ENCODE measurements at places on chromosomes 6 and 20. TPM values are rescaled to one million over a fixed set of nuclear protein-coding genes. Genes with fewer than 3 reads are reported as not detected.

- DNase-seq, result no peak
These were observed 115.9 kb upstream of the NRSN1 start for GRCh38 chr6:24010133-24010532.

DNA sequence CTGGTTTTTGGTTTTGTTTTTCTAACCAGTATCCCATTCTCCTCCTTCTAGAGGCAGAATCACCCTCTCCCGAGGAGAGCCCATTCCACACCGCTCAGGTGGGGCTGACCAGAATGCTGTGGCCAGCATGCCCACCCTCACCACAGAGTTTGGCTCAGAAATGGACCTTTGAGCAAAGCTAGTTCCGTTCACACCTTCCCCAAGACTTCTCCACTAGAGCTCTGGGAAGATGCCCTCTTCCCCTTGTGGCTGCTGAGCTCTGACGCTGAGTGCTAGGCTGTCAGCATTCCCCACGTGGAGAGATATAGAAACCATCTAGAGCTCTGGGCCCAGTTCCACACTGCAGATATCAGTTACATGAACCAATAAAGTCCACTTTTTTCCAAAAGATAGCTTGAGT lies 7.9 kb downstream of the GPLD1 start:
- no peak for DNase-seq

GRCh38 chr6:114569669-114570068 lies 226.8 kb upstream of the HS3ST5 start:
- no peak for DNase-seq

DNA sequence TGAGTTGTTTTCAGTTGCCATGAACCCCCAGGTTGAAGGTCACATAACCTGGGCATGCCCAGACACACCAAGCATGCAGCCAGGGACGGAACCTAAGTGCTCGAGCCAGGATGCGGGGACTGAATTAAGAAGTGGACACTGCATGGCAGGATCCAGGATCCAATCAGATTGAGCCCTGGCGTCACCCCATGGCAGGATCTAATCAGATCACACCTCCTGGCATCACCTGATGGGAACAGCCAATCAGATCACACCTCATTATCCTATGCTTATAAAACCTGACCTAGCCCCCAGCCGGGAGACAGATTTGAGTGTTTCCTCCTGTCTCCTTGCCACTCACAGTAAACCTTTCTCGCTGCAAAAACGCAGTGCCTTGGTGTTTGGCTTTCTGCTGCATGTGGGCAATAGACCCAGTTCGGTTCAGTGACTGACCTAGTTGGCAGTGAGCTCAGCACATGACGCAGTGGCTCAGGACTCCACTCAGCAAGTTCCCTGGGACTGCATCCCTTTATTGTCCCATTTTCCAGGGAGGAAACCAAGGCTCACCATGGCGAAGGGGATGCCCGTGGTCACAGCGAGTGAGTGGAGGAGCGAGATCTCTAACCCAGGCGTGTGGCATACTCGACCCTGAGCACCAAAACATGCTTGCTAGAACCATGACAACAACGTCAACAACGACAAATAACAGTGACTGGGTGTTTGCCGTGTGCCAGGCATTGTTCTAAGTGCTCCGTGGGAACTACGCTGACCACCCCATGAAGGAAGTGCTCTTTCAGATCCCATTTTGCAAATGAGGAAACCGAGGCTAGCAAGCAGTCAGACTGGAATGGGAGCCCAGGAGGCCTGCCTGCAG lies 66.3 kb downstream of the RBM38 start:
- DNase-seq, result no peak

- no peak for DNase-seq
These were observed 21.0 kb downstream of the LATS1 start for GRCh38 chr6:149696901-149697300.

DNA sequence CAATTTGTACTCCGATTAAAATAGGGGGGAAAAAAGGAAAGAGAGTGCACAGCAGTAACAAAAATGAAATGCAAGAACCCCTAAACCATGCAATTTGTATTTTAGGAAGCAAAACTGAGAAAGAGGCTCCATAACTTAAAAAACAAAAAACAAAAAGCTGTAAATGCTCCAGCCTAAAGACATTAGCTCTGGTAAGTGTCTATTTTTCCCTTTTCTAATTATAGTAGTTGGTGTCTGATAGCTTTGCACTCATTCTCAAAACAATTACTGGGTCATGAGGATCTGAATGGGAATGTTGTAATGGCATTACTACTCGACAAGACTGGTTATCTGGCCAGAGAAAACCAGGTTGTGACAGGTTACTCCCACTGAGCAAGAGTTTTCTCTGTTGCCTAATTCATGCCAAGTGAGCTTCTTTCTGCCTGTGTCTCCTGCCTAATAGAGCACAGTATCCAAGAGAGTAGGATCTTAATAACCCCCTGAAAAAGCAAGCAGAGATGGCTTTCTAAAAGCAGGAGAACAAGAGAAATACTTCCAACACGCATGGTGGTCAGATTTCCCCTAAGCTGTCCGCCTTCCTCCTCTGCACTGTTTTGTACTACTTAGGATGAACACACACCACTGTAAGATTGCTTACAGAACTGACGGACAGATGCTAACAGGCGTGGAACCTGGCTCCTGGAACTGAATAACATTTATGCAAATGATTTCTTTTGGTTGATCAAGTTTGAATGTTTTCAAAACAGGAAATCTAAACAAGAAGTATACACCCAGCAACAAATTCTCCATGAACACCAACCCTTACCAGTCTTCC lies 86.4 kb downstream of the FKBP5 start:
- DNase-seq, result no peak

GRCh38 chr20:38260378-38261053 lies at the start of gene KIAA1755:
Gene KIAA1755, minus strand, starts transcription at chr20:38260735. Its CDS starts 235 bp downstream, at chr20:38260500.
- DNase-seq, result no peak

DNA sequence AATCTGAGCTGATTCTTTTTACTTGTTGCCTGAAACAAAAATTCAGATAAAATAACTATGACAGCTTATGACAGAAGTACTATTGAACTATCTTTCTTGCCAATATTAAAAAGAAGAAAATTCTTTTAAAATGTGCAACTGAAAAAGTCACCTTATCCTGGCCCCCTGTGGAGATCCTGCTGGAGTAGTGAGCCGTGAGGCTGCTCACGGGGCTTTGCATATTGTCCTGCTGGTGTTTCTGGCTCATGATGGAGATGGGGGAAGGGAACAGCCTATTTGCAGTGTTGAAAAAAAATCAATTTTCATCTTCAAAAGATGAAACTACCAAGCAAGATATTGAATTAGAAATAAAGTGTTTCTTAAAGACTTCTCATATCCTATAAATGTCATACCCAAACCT lies 216.0 kb downstream of the SAMD5 start:
- DNase-seq, result no peak

DNA sequence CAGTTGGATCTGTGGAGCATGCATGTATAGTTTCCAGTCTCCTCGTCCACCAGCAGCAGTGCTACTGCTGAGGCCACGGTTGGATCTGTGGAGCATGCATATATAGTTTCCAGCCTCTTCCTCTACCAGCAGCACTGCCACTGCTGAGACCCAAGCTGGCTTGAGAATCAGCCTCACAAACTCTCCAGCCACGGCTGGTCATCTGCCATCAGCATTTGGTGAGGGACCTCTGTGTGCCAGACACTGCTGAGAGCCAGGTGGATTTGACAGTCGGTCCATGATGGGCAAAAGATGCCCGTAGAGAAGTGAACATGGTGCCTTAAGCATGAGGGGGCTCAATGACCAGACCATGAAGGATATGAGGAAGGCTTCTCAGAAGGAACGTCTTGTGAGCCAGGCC lies 46.4 kb downstream of the SLC9A8 start:
- DNase-seq, result no peak

DNA sequence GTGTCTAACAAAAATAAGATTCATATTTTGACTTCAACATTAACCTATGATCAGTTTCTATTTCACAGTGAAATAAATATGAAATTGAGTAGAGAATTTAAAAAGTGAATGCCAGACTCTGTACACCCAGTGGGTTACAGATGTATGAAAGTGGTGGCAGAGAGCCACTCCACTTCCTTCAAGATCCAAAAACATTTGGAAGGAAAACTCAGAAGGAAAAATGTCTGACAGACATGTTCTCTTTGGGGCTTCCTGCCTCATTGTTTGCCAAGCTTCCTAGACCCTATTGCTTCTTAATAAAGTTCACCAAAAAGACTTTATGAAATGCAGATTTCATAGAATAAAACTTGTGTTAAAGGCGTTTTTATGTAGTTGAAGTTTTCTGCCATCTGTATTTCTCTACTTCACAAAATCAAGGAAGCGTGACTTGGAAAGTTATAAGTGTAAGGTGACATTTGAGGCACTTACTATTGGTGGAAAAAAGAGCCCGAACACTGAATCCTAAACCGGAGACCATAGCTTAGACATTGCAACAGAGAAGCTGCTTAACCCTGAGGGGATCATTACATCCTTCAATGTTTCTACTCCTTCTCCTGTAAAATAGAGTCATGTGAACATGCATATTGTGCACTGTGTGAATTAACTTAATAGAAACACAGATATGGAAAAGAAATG lies 12.8 kb downstream of the HMGCLL1 start:
- DNase-seq, result no peak

Gene NRSN1
- total RNA-seq, result not detected

Gene TRAPPC3L
- not detected for total RNA-seq

Gene KCNK15
- total RNA-seq, result 0.17 TPM

Gene SPEF1
- total RNA-seq, result 0.19 TPM
